ENCODE measurements at places on chromosomes 6 and 20.

DNA sequence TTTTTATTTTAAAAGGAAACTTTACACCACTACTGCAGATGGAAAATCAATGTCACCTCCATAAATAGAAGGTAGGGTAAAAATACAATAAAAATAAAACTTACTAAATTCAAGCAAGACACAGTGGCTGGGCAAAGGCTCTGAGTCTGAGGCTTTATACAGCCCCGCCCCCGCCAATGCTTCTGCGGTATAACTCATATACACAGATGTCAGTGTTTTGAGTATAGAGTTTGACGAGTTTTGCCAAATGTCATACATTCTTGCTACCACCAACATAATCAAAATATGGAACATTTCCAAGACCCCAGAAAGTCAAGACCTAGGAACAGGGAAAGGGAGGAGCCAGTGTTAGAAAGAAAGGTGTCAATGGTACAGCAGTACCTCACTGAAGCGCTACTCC, 12.8 kb downstream of the NFATC2 start:
- DNase-seq: peak; percentile 55

DNA sequence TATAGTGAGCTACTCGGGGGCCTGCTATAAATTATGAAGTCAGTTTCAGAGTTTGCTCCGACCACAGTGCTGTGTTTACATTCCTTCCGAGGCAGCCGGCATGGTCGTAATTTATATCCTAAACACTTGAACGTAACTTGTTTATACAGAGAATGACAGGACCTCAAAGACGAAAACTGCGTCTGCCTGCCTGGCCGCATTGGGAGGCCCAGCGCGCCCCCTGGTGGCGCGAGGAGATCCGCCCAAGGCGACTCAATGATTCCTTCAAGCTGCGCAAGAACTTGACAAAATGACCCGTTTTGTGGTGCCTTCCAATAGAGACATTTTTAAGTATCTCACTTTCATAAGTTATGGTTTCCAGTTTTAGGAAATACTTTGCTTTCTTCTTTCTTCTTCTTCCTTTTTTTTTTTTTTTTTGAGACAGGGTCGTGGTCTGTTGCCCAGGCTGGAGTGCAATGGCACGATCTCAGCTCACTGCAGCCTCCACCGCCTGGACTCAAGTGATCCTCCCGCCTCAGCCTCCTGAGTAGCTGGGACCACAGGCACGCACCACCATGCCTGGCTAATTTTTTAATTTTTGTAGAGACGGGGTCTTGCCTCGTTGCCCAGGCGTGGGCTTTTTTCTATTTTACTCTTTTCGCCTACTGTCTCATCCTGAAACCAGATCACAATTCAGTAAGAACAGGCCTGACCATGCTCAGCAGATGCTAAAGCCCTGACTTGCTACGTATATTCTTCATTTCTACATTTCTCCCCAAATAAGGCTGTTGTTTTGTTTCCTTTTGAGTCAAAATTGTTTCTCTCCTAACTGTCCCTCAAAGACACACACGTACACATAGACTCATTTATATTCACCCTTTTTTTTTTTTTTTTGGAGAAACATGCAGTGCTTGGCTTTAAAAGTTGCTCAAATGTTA, 7.8 kb downstream of the FOXF2 start:
- DNase-seq: peak; percentile 60

DNA sequence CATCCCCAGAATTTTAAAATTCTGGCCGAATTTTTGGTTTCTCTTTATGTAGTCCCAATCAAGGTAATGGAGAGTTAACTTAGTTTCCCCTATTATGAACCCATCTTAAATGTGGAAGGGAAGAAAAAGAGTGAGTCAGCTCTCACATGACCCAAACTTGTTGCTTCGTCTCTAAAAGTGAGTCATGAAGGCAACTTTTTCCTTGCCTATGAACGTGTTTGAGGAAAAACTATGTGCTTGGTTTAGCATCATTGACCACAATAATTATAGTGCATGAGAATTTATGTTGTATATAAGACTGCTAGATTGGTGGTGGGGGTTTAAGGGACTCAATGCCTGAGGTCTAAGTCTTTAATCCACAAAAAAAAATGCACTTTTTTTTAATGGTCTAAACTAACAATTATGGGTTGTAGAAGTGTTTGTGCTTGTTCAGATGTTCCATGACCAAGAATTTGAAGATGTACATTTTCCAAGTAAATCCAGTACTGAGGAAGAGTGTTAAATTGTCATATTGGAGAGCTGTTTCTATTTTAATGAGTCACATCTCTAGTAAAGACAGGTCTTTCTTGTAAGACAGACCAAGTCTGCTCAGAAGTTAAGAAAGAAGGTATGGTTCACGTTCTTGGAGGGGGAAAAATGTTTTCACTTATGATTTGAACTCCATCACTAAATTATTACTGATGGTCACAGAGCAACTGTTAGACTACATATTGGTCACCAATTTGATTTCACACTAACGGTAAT, 409.9 kb upstream of the MARCKS start:
- DNase-seq: no peak

DNA sequence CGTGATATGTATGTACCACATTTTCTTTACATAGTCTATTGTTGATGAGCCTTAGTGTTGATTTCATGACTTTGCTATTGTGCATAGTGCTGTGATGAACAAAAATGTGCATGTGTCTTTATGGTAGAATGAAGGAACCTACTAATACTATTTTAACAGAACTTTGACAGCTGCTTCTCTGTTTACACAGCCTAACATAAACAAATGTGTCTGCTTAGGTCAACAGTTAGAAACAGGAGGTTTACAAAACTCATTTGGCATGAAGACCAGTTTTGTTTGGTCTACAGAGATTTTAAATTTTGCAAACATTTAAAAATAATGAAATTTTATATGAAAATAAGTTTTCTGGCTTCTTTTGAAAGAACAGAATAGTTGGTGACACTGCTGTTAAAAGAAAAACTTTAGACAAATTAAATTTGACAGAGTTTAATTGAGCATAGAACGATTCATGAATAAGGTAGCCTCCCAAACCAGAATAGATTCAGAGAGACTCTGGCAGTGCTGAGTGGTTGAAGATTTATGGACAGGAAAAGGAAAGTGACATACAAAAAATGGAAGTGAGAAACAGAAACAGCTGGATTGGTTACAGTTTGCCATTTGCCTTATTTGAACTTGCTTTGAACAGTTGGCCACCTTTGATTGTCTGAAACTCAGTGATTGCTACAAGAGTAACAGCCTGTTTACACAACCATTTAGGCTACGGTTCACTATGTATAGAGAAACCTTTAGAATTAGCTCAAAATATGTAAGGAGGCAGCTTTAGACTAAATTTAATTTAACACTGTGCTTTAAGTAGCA, 715.8 kb upstream of the HS3ST5 start:
- no peak for DNase-seq

GRCh38 chr6:34476921-34477320, 11.0 kb downstream of the PACSIN1 start:
- DNase-seq: no peak

- no peak for DNase-seq
Measured at GRCh38 chr6:89862273-89862672, 32.0 kb upstream of the GJA10 start.

DNA sequence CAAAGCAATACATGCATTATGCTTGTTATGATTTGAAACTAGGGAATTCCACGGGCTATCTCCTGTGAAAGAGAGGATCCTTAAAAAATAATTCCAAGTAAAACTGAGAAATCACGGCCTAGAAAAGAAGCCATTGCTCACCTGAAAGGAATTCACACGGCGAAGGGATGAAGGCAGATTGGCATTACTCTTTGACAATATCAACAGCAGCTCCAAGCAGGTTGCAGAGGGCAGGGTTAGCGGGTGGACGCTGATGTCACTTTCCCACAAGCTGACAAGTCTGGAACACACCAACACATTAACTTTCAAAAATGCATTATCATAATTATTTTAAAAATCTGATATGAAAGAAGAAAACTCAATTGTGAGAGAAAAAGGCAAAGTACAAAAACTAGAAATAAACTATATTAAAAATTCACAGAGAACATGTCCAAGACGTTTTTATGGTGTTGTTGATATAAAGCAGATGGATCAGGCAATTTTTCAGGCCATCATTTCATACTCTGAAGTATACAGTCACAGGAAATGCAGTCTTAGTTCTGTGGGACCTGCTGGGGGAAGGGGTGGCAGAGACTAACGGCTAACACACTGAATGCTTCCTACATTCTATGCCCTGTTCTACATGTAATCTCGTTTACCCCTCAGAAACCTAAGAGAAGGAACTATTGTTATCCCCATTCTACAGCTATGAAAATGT, 108.3 kb downstream of the UBE3D start:
- DNase-seq: no peak

DNA sequence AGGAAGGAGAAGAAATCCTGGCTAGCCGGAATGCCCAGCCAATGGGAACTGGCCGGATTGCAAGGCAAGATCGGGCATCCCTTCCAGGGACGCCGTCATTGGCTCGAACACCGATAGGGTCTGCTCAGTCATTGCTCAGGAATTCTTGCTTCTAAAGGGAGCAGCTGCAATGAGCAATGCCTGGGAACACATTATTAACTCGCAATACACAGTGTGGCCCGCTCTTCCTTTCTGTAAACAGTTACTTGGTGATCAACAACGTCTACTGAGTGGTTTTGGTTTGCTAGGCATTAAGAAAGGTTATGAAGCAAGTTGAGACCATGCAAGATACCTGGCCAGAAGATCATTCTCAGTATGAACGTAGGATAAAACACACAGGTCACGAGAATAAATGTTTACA, 165.4 kb upstream of the CITED2 start:
- DNase-seq: no peak

Measured in effector CD4-positive, alpha-beta T cell (primary cell).